SJCRH30 (cell line): ENCODE measurements at places on chromosomes 4 and X. TPM values are rescaled to one million over a fixed set of nuclear protein-coding genes. Genes with fewer than 3 reads are reported as not detected.

GRCh38 chr4:168893205-168893604, 116.8 kb downstream of the CBR4 start:
- no peak overlapping the region for H3K4me3 ChIP-seq
- H3K36me3 ChIP-seq = peaks cover 64% of the 10 kb centered on the region
- no peak overlapping the region for H3K27ac ChIP-seq
- DNase-seq = no peak

- no peak overlapping the region for H3K27ac ChIP-seq
- DNase-seq = no peak
- H3K4me3 ChIP-seq = no peak overlapping the region
- no peaks in the 10 kb centered on the region for H3K4me1 ChIP-seq
- peaks cover 17% of the 10 kb centered on the region for H3K27me3 ChIP-seq
- no peaks in the 10 kb centered on the region for H3K36me3 ChIP-seq
These were observed 40.5 kb upstream of the KIAA1210 start for GRCh38 chrX:119168104-119168503.

DNA sequence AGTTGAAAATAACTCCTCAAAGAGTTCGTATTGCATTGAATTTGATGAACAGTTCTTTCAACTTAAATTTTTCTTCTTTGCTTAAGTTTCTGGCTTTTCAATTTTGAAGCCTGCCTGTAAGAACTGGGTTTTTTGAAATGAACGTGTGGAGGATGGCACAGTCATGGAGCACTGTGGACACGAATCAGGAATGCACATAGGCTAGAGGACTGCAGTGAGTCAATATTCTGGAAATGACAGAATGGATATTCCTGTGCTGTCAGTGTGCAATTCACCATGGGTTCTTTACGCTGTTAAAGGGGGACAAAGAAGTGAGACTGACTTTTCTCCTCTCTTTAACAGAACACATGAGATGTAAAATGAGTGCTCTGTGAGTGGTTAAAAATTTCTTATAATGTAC, 368.0 kb upstream of the AGA start:
- no peak overlapping the region for H3K4me3 ChIP-seq
- no peak for DNase-seq
- H3K4me1 ChIP-seq = no peaks in the 10 kb centered on the region
- H3K36me3 ChIP-seq = no peaks in the 10 kb centered on the region

PRR32 gene
- 0.14 TPM in 1 of 2 replicates, not detected in the other for total RNA-seq

DNA sequence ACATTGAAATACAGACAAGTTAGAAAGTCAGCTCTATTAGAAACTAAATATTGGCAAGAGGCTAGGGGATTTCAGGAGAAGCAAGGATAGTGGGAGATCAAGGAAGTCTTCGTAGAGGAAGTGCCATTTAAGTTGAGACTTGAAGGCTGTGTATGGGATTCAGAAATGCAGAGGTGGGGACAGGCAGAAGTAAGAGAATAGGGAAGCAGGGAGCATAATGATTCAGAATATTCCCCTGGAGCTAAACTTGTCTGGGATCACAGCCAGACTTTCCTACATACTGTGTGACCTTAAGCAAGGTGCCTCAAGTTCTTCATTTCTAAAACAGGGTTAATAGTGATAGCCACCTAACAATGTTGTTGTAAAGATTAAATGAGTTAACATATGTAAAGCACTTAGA, 108.8 kb downstream of the DDIT4L start:
- no peaks in the 10 kb centered on the region for H3K27me3 ChIP-seq
- H3K4me3 ChIP-seq = no peak overlapping the region
- DNase-seq = no peak

DNA sequence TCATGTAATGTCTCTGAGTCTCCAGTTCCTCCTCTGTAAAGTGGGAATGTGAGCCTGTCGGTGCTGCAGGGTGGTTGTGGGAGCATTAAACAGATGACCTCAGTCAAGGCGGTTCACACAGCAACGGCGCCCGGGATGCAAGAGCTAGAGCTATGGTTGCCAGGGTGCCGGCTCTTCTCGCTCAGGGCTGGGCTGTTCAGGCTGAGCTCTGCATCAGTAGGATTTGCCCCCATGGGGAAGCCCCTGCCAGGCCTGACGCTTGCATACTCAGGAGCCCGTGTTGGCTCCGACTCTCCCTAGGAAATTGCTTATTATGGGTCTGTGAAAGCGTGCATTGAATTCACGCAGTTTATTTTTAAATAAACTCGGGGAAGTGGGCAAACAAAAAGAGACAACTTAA, 67.3 kb downstream of the PSAPL1 start:
- H3K4me3 ChIP-seq = no peak overlapping the region
- peaks cover 3% of the 10 kb centered on the region; the same call in 1 of the 2 replicates for H3K27me3 ChIP-seq
- H3K36me3 ChIP-seq = no peaks in the 10 kb centered on the region
- no peak overlapping the region for H3K27ac ChIP-seq

GRCh38 chr4:48681856-48682255, 98.2 kb downstream of the FRYL start:
- H3K36me3 ChIP-seq = no peaks in the 10 kb centered on the region
- H3K27ac ChIP-seq = no peak overlapping the region
- DNase-seq = no peak
- no peaks in the 10 kb centered on the region for H3K4me1 ChIP-seq

DNA sequence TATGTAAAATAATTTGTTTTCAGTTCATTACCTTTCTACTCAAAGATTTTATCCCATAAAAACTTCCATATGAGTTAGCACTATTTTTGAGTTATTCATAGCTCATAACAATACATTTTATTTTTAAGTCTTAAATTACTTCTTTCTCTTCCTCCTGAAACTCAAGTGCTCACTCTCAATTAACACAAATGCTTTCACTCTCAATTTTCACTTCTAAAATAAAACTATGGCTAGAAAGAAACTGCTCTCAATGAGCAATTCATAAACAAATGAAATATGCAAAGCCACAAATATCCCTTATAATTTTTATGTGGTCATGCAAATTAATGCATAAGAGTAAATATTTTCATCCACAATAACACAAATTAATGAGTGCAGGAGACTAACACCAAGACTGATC, 38.8 kb downstream of the MAML3 start:
- no peak overlapping the region for H3K4me3 ChIP-seq
- H3K27ac ChIP-seq = no peak overlapping the region
- H3K27me3 ChIP-seq = no peaks in the 10 kb centered on the region
- H3K36me3 ChIP-seq = no peaks in the 10 kb centered on the region

- peaks cover 2% of the 10 kb centered on the region; the same call in 1 of the 2 replicates for H3K27me3 ChIP-seq
- H3K4me3 ChIP-seq = no peak overlapping the region
- H3K4me1 ChIP-seq = no peaks in the 10 kb centered on the region
- no peaks in the 10 kb centered on the region for H3K36me3 ChIP-seq
These were observed 237.8 kb upstream of the ADGRL3 start for GRCh38 chr4:60962286-60962685.

- H3K4me3 ChIP-seq = no peak overlapping the region
- no peaks in the 10 kb centered on the region for H3K27me3 ChIP-seq
- no peak for DNase-seq
- H3K36me3 ChIP-seq = no peaks in the 10 kb centered on the region
These were observed 362.4 kb downstream of the MID1IP1 start for GRCh38 chrX:39163581-39164126.

UGT2B17 gene
- total RNA-seq = not detected in 2 replicates

- peak; percentile 60 for DNase-seq
- H3K27ac ChIP-seq = no peak overlapping the region
- H3K4me3 ChIP-seq = no peak overlapping the region
- no peaks in the 10 kb centered on the region for H3K27me3 ChIP-seq
- no peaks in the 10 kb centered on the region for H3K36me3 ChIP-seq
These were observed 763.8 kb upstream of the AADAT start for GRCh38 chr4:170853422-170854021.

DNA sequence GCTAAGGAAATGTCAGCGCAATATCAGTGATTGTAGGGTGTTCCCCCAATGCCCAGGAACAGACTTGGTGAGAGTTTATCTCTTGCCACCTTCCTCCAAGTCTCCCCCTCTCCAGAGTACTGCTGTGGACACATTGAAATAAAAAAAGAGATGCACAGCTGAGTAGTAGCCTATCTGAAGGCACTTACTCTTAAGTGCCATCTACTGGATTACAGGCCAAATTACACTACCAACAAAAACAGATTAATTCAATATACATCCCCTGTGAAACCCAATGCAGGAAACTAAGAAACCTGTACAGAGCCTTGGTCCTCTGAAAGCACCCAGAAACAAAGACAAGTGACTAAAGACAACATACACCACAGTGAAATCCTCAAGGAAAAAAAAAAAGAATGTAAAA, 460.3 kb downstream of the ZIC3 start:
- peak; percentile 29 for DNase-seq
- no peaks in the 10 kb centered on the region for H3K36me3 ChIP-seq
- H3K4me1 ChIP-seq = no peaks in the 10 kb centered on the region
- no peaks in the 10 kb centered on the region for H3K27me3 ChIP-seq
- H3K4me3 ChIP-seq = no peak overlapping the region

PTTG2 gene
- total RNA-seq = not detected in 2 replicates

CABS1 gene
- total RNA-seq = not detected in 2 replicates

DNA sequence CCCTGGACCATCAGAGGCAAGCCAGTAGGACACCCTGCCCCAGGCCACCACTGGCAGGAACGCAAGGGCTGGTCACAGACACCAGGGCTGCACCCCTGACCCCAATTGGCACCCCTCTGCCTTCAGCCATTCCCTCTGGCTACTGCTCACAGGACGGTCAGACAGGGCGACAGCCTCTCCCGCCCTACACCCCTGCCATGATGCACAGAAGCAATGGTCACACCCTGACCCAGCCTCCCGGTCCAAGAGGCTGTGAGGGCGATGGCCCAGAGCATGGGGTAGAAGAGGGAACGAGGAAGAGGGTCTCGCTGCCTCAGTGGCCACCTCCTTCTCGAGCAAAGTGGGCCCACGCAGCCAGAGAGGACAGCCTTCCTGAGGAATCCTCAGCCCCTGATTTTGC, 143.5 kb downstream of the SOWAHB start:
- DNase-seq = no peak
- peaks cover 9% of the 10 kb centered on the region for H3K36me3 ChIP-seq
- no peaks in the 10 kb centered on the region for H3K27me3 ChIP-seq
- peak overlapping the region; percentile 68 for H3K27ac ChIP-seq

DNA sequence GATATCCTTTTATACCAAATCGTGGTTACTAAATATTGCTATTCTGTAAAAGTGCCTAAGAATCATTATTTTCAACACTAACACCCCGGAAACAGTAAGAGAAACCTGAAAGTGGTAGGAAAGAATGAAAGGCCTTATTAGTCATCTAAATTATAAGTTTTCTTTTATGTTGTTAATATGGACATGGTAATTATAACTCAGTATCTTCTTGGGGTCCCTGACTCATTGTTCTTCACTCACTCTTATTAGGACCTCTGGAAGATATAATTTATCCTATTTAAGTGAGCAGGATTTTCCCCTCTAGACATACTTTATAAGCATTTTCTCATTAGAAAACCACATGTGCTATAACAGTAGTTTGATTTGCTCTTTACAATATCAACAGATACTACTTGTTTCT, 51.0 kb downstream of the SMARCA5 start:
- H3K4me3 ChIP-seq = no peak overlapping the region
- no peak for DNase-seq
- no peaks in the 10 kb centered on the region for H3K36me3 ChIP-seq
- no peaks in the 10 kb centered on the region for H3K4me1 ChIP-seq

DNA sequence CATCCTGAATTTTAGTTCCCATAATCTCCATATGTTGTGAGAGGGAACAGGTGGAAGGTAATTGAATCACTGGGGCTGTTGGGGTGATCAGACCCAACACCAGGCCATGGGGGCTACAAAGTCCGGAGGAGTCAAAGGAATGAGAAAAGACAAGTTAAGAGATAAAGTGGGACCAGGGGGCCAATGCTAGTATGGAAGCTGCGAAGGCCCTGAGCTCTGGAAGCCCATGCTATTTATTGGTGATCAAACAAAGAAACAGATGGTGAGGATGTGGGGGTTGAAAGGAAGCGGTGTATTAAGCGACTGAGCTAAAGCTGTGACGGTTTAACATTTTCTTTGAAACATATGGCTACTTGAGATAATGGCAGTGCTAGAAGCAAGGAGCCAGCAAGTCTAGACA, 132.8 kb downstream of the PDGFC start:
- no peaks in the 10 kb centered on the region for H3K27me3 ChIP-seq
- no peaks in the 10 kb centered on the region for H3K4me1 ChIP-seq
- no peak overlapping the region for H3K27ac ChIP-seq
- no peak for DNase-seq
- H3K36me3 ChIP-seq = no peaks in the 10 kb centered on the region

- H3K4me3 ChIP-seq = no peak overlapping the region
- H3K4me1 ChIP-seq = no peaks in the 10 kb centered on the region
- DNase-seq = no peak
- H3K36me3 ChIP-seq = peaks cover 37% of the 10 kb centered on the region
These were observed 6.6 kb downstream of the MSL3 start for GRCh38 chrX:11764602-11765067.

DNA sequence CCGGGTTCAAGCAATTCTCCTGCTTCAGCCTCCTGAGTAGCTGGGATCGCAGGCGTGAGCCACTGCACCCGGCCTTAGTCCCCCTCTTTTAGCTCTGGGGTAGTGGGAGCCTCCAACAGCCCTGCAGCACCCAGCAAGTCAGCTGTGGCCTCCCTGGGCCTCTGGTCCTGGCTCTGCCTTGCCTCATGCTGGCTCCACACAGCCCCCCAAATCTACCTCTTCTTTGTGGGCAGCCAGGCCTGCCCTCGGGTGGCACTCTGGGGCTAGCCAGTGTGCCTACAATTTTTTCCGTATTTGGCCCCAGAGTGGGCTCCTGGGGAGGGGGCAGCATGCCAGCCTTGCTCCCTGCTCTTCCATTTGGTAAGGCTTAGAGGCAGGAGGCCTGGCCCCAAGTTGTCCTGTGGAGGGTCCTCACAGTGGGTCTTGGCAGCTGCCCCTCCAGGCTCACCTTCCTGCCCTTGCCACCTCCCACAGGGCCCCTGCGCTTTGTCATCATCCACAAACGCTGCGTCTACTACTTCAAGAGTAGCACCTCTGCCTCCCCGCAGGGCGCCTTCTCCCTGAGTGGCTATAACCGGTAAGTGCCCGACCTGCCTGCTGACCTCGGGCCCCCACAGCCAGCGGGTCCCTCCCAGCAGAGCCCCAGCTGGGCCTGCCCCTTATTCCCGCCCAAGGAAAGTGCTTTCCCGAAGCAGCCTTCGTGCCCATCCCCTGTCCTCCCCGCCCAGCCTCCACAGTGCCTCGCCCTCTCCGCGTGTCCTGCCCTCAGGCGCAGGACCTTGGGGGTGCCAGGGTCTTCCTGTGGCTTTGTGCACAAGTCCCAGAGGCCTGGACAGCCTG, 21.0 kb upstream of the ADD1 start:
- DNase-seq = no peak
- no peaks in the 10 kb centered on the region for H3K4me1 ChIP-seq
- H3K27ac ChIP-seq = no peak overlapping the region

- H3K4me1 ChIP-seq = peaks cover 31% of the 10 kb centered on the region
- DNase-seq = no peak
- no peaks in the 10 kb centered on the region for H3K36me3 ChIP-seq
- H3K27ac ChIP-seq = no peak overlapping the region; the same call in 1 of the 2 replicates
- no peak overlapping the region for H3K4me3 ChIP-seq
These were observed 11.7 kb upstream of the EXOSC9 start for GRCh38 chr4:121789455-121789854.

DNA sequence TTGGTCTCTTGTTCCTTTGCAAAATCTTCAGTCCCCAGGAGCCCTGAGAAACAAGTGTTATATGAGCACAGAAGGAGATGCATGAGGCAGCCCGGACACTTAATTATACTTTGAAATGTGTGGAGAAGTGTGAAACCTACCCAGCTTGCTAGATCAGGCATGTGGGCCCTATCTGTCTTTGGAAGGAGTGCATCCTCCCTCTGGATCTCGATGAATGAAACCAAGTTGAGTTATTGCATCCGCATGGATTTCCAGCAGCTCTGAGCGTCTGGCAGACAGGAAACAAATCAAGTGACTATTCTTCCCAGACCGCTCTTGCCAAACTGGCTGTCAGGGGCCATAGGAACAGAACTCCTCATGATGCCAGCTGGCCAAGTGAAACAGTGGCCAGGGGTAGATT, 19.6 kb upstream of the SOWAHD start:
- H3K27ac ChIP-seq = no peak overlapping the region
- DNase-seq = no peak
- H3K36me3 ChIP-seq = no peaks in the 10 kb centered on the region
- peaks cover 3% of the 10 kb centered on the region; the same call in 1 of the 2 replicates for H3K27me3 ChIP-seq
